ENCODE measurements at places on chromosomes 5 and 9.

DNA sequence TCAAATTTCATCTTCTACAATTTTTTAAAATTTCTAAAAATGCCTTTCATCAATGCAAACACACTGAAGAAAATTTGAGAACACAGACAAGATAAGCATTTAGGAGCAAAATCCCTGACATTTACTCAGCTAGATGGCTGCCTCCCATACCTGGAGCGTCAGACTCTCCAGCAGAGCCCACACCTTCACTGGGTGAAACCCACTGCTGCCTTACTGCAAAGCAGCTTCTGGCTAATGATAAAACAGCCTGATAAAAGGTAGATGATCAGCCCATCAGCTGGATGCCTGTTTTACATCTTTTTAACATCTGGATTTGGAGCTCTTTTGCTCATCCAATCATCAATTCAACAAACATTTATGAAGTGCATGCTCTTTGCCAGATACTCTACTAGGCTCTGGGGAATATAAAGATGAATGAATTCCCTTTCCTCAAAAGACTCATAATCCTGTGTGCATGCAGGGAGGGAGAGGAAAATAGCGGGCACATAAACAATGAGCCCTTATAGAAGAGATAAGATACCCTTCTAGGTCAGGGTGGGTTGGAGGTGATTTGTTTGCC lies 271.2 kb downstream of the SAXO1 start:
- DNase-seq, result no peak

DNA sequence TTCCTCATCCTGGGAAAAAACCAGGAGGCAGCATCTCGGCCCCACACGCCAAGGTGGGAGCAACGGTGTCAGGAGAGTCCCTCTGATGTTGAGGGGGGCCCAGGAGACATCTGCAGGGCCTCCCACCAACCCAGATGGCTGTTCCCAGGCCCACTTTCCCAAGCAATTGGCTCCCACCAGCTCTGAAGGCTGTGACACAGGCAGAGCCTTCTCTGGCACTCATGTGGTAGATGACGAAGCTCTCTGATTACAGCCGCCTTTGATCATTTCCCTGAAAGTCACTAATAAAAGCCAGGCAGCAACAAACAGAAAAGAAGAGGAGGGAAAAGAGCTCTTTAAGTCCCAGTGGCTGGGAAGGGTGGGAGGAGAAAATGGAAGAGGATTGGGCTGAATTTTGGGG lies 226.5 kb downstream of the CDK5RAP2 start:
- no peak for DNase-seq

- DNase-seq, result no peak
Measured at GRCh38 chr9:135572233-135572632, 10.7 kb downstream of the PAEP start.

DNA sequence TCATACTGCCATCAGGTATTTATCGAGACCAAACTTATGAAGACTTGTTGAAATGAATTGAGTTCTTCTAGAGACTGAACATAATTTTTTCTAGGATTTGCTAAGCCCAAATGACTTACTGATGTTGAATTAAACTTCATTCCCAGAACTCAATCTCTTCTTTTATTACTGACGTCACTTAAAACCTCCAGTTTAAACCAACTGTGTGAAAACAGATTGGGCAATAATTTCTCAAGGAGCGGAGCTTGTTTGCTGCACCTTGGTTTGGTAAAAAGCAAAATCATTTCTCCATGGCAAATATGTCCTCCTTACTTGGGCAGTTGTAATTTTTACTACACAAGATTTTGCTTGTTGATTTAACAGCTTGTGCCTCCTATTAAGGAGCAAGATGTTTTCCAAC lies 37.4 kb downstream of the CFAP90 start:
- no peak for DNase-seq

- DNase-seq, result no peak
Measured at GRCh38 chr9:32550150-32550561, 2.0 kb upstream of the SMIM27 start.

- no peak for DNase-seq
Measured at GRCh38 chr5:16994565-16994964, 58.5 kb upstream of the MYO10 start.

GRCh38 chr9:129365196-129365595 lies 187.1 kb upstream of the IER5L start:
- DNase-seq, result no peak

GRCh38 chr9:16642421-16643109 lies 227.9 kb downstream of the BNC2 start:
- no peak for DNase-seq
